ENCODE measurements at places on chromosomes 3 and 15. TPM values are rescaled to one million over a fixed set of nuclear protein-coding genes. Genes with fewer than 3 reads are reported as not detected.

The CD276 gene
- polyA plus RNA-seq, result 162 TPM

The INKA1 gene
- polyA plus RNA-seq, result 10.6 TPM

The KAT2B gene
- polyA plus RNA-seq, result 25.9 TPM

The RTP4 gene
- polyA plus RNA-seq, result 0.99 TPM

The TICRR gene
- 9.1 TPM for polyA plus RNA-seq

The SCG5 gene
- polyA plus RNA-seq, result 21.8 TPM

The GOLGA8Q gene
- polyA plus RNA-seq, result 0.32 TPM

The C3orf22 gene
- 0.11 TPM for polyA plus RNA-seq

The TMEM115 gene
- polyA plus RNA-seq, result 30.9 TPM

Measured in right renal cortex interstitium (tissue), 3 donors.